Testis (tissue), 5 donors: ENCODE measurements at places on chromosomes 6 and 20. TPM values are rescaled to one million over a fixed set of nuclear protein-coding genes. Genes with fewer than 3 reads are reported as not detected.

Gene FGD2
- polyA plus RNA-seq, result 5.8 TPM

Gene EGFL8
- 13.9 TPM for polyA plus RNA-seq

GRCh38 chr6:3795836-3796718, 44.6 kb upstream of the PXDC1 start:
- H3K4me3 ChIP-seq, result no peak overlapping the region
- no peaks in the 10 kb centered on the region for H3K36me3 ChIP-seq
- DNase-seq, result no peak
- H3K4me1 ChIP-seq, result peaks cover 8% of the 10 kb centered on the region
- H3K27ac ChIP-seq, result no peak overlapping the region

- no peak overlapping the region for H3K27ac ChIP-seq
- no peaks in the 10 kb centered on the region for H3K4me1 ChIP-seq
- H3K27me3 ChIP-seq, result no peaks in the 10 kb centered on the region
- DNase-seq, result no peak
These were observed 419.5 kb upstream of the ID4 start for GRCh38 chr6:19417713-19418112.

DNA sequence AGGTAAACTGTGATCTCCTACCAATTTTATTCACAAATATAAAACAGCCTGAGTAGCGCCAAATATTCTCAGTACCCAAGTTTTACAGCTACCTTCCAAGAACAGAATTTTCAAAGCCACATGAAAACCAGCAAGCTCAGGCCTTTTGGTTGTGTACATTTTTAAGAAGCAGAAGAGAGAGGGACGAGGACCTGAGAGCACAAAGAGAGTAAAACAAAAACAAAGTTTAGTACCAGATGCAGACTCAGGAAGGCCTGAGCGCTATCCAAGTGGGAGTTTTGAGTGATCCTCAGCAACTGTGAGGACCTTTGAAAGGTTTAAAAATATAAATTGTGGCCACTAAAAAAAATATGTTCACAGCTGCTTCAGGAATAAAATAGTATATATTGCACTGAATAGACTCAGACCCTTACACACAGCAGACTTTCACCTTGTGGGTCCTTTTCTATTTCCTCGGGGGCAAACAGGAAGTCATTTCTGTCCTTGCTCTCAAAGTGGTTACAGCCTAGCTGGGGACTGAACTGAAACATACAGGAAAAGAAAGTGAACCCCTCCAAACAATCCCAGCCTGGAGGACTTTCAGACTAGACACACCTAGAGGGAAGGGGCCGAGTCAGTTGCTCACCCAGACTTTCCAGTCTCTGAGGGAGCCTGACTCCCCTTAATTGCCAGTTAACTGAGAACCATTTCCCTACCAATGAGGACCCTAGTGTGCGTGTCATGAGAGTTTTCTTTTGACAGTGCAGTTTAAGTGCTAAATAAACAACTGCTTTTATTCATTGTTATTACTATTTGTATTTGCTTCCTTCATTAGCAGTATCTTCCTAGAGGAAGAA, 48.5 kb upstream of the NT5E start:
- H3K36me3 ChIP-seq, result no peaks in the 10 kb centered on the region
- no peak for DNase-seq
- peaks cover 4% of the 10 kb centered on the region for H3K4me1 ChIP-seq
- H3K27ac ChIP-seq, result no peak overlapping the region
- H3K27me3 ChIP-seq, result no peaks in the 10 kb centered on the region

DNA sequence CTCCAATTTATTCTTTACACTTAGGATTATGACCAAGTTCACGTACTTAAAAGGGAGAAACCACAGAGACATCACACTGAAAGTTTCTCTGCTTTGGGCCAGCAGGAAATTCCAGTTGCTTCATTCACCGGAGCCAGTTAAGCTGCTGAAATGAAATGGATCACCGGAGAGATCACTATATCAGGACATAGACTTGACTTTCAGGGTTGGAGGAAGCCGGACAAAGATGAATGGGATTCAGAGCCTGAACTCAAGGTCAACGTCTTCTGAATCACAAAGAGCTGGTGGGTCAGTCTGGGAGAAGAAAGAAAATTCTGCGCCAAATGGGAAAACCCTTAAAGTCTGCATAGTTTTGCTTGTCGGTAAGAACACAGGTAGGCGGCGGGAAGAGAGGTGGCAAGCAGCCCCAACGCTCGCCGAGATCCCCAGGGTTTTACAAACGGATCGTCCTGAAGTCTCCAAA, 81.9 kb upstream of the CCDC28A start:
- H3K27me3 ChIP-seq, result no peaks in the 10 kb centered on the region
- DNase-seq, result no peak
- H3K4me1 ChIP-seq, result no peaks in the 10 kb centered on the region
- no peaks in the 10 kb centered on the region for H3K36me3 ChIP-seq
- H3K27ac ChIP-seq, result no peak overlapping the region
- no peak overlapping the region for H3K4me3 ChIP-seq

DNA sequence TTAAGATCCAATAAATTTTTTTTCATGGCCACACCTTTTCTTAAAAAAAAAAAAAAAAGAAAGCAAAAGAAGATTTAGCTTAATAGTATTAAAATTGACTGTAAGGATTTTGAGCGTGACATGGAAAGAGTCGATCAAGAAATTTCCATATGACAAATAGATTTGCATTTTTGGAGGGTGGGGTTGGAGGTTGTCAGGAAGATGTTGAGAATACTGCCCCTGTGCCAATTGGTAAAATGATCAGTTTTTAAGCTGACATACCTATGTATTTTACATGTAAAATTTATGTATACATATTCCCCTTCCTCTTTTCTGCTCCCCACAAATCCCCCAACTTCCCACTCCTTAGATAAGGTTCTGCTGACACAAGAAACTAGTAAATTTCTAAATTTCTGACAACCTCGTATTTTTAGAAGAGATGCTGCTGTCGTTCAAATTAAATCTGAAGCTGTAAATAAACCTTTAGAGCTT, 520.9 kb downstream of the CD83 start:
- H3K4me1 ChIP-seq, result peaks cover 7% of the 10 kb centered on the region
- H3K36me3 ChIP-seq, result no peaks in the 10 kb centered on the region

DNA sequence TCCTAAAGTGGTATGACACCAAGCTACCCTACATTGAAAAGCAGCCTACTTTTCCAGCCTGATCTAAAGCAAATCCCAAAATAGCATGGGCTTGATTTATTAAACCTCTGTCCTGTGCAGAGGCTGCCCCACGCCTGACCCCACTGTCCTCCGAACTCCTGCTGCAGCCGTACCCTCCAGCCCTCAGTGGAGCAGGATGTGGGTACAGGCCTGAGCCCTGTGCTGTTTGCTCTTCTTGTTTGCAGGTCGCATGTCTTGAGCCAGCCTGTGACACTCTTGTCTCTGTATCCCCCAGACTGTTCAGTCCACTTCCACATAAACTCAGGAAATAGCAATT, 61.2 kb downstream of the RPP40 start:
- H3K27me3 ChIP-seq, result no peaks in the 10 kb centered on the region
- peaks cover 4% of the 10 kb centered on the region for H3K4me1 ChIP-seq
- H3K36me3 ChIP-seq, result no peaks in the 10 kb centered on the region
- H3K27ac ChIP-seq, result no peak overlapping the region
- no peak overlapping the region for H3K4me3 ChIP-seq
